ENCODE measurements at places on chromosomes 16 and 17.
A peak's percentile ranks its signal among the peaks of the same experiment; 100 is the strongest.

DNA sequence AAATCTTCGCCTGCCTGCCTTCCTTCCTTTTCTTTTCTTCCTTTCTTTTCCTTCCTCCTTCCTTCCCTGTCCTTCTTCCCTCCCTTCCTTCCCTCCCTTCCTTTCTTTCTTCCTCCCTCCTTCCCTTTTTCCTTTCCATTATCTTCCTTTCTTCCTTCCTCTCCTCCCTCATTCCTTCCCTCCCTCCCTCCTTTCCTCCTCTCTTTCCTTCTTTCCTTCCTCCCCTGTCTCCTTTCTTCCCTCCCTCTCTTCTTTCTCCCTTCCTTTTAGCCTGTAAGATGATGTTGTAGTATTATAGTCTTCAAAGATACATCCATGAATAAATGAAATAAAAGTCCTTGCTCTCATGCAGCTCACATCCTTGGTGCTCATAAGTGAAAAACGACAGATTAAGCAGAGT lies 539.3 kb downstream of the RBFOX1 start:
- no peak for DNase-seq

DNA sequence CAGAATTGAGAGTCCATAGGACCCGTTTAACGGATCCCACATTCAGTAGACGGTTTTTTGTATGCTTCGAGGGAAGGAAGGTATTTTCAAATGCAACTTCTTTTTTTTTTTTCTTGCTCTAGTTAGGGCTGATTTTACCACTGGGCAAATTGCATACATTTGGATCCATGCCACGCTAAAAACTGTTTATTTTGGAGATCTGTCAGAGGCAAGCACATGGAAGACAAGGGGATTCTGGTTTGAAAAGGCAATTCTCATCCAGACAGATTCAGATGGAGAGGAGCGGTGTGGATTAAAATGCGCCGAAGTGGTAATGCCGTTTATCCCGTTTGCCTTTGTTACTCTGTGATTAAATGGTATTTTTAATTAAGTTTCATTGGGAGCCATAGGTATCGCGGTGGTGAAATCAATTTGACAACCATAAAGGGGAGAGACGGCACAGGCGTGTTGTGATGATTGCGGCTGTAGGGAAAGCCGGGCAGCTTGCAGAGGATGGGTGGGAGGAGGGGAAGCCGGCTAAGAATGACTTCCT lies 170.4 kb downstream of the IRX3 start:
- DNase-seq: no peak

DNA sequence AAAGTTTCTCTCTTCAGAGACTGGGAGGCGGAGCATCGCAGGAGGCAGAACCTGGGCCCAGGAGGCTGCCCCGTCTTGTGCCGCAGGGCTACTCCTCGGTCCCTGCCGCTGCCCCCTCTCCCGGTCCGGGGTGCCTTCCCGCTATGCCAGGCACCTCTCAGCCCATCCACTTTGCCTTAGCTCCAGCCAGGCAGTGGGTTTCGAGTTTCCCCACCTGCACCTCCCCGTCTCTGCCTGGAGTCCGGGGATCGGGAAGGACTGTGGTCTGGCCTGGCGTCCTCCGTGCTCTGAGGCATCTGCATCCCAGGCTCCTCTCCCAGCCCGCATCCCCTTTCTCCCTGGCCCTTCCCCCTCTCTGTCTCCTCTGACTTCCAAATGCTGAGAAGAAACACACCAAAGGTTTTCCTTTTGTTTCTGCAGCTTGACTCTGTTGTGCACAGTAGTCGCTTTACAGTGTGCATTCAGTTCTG lies 26.8 kb upstream of the PIK3R6 start:
- DNase-seq: no peak

- no peak for DNase-seq
These were observed 11.1 kb downstream of the NACA2 start for GRCh38 chr17:61579961-61580360.

DNA sequence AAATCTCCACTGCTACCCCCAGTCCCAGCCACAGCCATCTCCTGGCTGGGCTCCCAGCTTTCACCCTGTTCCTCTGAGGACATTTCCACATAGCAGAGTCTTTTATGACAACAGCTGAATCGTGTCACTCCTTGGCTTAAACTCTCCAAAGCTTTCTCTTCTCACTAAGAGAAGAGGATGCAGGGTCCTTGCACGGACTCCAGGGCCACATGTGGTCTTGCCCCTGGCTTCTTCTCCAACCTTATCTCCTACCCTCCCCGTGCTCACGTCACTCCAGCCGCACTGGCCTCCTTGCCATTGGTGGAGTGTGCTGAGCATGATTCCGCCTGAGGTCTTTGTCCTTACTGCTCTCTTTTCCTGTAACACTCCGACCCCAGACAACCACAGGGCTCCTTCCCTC lies 39.9 kb upstream of the CCDC182 start:
- no peak for DNase-seq

GRCh38 chr17:17433000-17433703 lies 43.6 kb upstream of the MED9 start:
- no peak for DNase-seq

DNA sequence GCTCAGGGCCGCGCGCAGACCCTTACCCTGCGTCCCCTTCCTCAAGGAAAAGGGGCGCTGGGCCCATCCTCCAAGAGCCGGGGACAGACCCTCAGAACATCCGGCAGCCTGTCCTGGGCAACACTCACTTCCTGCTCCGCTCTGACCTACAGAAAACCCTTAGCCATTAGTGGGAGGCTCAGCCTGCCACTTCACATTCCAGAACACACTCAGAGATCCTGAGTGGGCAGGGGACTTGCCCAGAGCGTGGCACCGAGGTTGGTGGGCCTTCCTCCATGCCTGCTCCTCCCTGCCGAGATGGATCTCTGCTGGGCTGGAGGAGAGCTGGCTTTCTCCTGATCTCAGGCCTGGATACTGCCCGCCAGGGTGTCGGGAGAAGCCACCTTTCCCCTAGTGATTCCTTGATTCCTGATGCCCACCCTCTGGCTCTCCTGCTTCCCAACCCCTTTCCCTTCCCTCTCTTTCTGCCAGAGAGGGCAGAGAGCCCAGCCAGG lies 1.5 kb downstream of the SCARF1 start:
- DNase-seq: no peak

DNA sequence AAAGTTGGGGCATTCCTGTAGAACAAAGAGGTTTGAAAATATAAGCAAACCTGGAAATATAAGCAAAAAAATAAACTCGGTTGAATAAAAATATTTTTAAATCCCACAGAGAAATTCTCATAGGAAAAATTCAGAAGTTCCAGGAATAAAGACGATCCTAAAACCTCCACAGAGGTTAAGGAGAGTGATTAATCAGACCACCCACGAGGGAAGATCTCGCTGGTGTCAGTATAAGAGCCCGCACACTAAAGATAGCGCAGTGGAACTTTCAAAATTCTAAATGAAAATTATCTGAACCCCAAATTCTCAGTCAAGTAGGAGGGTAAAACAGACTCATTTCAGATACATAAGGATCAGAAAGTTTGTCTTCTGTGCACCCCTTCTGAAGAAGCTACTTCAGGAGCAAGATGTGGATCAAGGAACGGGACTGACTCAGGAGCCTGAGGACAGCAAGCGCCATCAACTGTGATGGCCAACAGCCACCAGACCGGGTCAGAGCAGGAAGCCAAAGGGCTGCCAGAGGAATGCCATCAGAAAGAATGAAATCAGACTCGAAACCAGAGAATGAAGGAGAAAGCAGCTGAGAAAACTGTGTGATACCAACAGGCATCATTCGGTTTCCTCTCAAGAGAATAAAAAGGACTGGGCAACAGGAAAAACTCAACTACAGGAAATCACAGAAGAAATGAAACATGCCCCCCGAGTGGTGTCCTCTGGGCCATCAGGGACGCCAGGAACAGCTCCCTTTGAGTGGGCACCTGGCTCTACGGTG lies 66.9 kb downstream of the CYTH1 start:
- DNase-seq: no peak

- no peak for DNase-seq
These were observed 697 bp downstream of the NOL11 start for GRCh38 chr17:67718325-67718941.

- no peak for DNase-seq
These were observed 60.9 kb downstream of the SPAG9 start for GRCh38 chr17:51059781-51060180.

GRCh38 chr17:81086789-81087551 lies 52.0 kb downstream of the BAIAP2 start:
- DNase-seq: no peak

DNA sequence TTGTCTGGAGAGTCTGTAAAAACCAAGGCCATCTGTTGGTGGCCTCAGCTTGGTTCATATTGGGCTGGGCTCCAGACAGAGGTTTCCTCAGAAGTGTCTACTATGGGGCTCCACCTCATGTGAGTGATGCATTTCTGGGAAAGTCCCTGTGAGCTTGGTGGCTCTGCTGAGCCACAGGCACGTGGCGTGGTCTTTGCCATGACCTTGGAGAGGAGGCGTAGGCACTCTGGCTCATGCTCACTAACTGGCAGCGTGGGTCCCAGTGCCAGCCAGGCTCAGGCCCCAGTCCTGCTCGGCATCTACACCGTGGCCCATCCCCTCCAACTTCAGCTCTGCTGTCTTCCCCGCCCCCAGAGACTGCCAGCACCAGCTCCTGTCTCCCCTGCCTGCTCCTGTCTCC lies 10.7 kb upstream of the SMTNL2 start:
- DNase-seq: peak; percentile 64

DNA sequence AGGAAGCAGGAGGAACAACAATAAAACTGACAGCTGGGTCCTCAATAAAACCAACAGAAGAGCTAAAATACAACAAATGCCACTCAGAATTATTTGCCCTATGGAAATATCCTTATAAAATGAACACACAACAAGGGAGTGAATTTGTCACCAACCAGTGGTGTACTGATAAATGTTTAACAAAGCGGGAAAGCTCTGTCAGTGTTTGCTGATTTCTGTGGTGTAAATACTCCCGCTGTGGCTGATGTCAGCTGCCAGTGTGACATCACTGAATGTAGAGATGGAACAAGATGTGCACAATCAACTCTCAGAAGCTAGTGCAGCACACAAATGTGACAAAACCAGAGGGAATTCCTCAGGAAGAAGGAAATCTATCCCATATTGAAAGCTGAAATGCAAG lies 51.9 kb downstream of the CDYL2 start:
- DNase-seq: no peak

DNA sequence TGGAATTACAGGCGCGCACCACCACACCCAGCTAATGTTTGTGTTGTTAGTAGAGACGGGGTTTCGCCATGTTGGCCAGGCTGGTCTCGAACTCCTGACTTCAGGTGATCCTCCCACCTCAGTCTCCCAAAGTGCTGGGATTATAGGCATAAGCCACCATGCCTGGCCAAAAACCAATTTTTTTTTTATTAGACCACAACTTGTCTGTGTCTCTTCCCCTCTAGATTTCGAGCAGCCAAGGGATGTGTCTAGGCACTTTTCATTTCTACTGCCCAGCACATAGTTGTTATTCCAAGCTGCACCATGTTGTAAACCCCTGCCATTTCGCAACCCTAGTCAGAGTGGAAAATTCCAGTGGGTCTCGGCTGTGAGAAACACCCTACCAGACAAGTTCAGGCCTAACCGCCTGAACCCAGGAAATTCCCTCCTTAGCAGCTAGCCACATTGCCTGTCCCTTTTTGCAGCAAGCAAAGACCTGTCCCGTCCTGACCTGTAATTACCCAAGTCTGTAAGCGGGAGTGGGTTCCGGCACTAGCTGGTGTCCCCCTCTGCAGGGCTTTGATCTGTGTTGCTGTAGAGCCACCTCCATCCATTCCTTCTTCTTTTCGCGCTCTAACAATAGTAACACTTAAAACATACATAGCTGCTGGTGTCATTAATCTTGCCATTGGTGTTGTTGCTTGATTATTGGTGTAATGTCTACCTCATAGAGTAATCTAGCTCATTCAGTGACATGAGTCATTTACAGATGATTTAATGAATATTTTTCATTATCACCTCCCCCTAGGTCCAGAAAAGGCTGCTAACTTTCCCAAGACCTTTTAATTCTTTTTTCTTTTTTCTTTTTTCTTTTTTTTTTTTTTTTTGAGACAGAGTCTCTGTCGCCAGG lies 77.3 kb upstream of the ATF7IP2 start:
- DNase-seq: no peak

GRCh38 chr17:51617986-51618385 lies 357.6 kb downstream of the UTP18 start:
- DNase-seq: no peak

GRCh38 chr16:84864326-84864955 lies 44.7 kb downstream of the CRISPLD2 start:
- DNase-seq: no peak

DNA sequence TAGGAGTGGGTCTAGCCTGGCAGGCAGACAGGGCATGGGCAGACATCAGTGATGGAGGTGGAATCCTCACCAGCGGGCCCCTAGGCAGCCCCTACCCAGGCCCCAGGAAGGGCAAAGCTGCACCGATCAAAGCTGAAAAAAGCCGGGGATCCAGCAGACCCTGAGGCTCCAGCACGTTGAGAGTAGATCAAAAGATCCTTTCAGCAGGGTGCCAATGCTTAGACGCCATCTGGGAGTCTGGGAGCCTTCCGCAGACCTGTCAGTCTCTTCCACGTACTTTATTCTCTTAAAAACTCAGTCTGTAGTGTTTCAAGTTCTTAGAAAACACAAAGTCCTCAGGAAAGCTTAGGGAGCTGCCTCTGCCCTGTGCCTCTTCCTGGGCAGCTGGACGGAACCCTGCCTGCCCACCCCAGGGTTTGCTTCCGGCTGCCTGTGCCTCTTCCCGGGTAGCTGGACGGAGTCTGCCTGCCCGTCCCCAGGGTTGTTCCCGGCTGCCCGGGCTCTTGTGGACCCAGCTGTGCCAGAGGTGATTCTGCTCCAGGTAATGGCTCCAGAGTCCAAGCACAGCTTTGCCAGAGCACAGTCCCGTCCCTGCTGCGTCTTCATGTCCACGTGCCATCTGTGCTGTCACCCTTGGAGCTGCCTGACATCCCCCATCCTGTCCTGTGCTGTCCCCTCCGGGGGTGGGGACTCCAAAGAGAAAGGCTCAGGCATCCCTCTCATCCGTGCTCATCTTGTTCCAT lies 50.8 kb upstream of the PVALEF start:
- no peak for DNase-seq

DNA sequence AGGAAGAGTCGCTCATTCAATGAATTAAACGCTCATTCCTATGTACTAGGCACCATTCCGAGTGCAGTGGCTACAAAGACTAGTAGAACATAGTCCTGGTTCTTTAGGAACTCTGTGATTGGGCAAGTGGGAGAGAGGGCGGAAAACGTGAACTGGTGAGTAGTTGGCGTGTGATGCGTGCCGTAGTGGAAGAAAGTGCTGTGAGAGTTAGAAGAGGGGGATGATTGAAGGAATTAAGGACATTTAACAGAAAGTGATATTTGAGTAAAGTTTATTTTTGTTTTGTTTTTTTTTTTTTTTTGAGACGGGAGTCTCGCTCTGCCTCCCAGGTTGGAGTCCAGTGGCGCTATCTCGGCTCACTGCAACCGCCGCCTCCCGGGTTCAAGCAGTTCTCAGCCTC lies 7.9 kb upstream of the SLFN14 start:
- peak; percentile 57 for DNase-seq
